ENCODE measurements at places on chromosomes 12 and 14.

DNA sequence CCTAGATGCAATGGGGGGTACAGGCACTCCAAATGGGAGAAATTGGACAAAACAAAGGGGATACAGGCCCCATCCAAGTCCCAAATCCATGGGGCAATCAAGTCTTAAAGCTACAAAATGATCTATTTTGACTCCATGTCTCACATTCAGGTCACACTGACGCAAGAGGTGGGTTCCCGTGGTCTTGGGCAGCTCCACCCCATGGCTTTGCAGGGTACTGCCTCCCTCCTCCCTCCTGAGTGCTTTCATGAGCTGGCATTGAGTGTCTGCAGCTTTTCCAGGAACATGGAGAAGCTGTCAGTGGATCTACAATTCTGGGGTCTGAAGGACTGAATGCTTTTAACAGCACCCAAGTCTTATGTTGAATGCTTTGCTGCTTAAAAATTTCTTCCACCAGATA lies 274.5 kb upstream of the LRIG3 start:
- DNase-seq = no peak

GRCh38 chr12:131923260-131923659 lies 5.8 kb upstream of the PUS1 start:
- no peak for DNase-seq

DNA sequence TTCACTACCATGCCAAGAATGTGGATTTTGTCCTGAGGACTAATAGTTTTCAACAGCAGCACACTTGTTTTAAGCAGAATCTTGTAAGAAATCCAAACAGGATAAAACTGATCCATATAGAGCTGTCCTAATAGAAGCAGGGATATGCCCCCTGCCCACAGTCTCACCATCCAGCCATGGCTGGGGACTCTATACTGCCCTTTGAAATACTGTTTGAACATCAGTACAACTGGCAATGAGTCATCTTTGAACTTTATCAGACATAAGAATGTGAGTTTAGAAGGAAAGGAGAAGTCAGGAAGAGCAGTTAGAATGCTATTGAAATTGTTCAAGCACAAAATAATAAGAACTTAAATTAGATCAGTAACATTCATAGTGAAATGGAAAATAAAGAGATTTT lies 3.8 kb upstream of the C12orf42 start:
- DNase-seq = no peak

GRCh38 chr12:130087222-130087621 lies 75.0 kb upstream of the FZD10 start:
- DNase-seq = no peak

DNA sequence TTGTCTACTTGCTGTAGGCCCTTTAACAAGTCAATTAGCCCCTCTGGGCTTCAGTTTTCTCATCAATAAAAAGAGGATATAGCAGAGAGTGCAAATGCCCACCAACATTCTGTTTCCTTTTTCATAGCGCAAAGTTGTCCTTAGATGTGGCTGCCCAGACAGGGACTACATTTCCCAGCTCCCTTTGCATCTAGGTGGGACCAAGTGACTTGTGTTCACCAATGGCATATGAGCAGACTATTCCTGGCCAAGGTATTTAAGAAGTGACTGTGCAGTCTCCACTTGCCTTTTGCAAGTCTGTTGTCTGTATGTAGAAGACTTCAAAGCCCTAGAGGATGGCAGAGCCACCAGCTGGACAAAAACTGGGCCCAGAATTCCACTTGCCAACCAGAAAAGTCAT lies 59.7 kb downstream of the DAO start:
- no peak for DNase-seq

DNA sequence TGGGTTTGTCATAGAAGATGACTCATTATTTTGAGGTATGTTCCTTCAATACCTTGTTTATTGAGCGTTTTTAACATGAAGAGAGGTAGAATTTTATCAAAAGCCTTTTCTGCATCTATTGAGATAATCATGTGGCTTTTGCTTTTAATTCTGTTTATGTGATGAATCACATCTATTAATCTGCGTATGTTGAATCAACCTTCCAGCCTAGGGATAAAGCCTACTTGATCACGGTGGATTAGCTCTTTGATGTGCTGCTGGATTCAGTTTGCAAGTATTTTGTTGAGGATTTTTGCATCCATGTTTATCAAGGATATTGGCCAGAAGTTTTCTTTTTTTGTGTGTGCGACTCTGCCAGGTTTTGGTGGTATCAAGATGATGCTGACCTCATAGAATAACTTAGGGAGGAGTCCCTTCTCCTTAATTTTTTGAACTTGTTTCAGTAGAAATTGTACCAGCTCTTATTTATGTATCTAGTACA lies 602.6 kb downstream of the SNAPC1 start:
- no peak for DNase-seq

- no peak for DNase-seq
Observed at GRCh38 chr14:61019537-61019936, 38.5 kb downstream of the SLC38A6 start.

DNA sequence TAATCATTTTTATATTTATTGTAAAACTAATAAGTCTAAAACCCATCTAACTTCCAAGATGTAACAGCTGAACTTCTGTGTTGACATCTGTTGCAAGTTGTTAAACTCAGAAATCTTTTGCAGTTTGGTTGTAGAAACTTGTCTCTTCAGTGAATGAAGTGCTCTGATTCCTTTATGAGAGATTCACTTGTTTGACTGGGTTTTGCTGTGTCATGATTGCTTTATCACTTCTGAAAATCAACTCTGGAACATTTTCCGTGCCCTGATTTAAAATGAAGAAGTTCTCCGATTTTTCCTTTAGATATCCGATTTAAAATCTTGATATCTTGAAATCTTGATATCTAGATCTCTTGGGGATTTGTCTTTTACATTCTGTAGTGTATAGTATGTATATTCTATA lies 65.1 kb downstream of the DIP2B start:
- no peak for DNase-seq

DNA sequence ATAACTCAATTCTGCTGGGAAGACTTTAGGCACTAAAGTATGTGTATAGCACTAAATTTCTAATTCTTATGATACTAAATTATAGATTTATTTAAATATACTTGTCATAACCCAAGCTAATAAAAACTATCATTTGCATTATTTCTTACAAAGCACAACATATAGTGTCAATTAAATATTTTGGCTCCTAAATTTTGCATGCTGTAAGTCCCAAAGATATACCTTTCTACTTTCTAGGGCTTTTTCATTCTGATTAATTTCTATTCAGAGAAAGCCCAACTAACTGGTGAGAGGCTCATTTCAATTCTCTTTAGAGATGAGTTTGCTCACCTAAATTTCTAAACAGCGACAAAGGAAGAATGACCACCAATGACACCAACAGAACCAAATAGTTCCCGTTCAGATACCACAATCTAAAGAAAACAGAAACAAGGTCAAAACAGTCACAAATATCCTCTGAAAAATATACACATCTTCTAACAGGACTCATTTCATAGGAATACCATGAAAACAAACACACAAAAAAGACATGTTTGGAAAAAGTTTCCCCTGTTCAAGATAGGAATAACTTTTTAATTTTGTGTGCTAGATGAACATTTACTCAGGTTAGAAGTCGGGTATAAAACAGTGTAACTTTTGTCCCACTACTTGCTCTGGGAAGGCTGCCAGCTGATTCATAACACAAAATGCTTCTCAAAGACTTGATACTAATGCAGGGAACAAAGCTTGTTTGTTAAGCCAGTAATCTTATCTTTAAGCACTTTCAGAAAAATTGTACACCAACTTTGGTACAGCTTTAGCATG lies 7.6 kb downstream of the SLC38A2 start:
- DNase-seq = no peak

DNA sequence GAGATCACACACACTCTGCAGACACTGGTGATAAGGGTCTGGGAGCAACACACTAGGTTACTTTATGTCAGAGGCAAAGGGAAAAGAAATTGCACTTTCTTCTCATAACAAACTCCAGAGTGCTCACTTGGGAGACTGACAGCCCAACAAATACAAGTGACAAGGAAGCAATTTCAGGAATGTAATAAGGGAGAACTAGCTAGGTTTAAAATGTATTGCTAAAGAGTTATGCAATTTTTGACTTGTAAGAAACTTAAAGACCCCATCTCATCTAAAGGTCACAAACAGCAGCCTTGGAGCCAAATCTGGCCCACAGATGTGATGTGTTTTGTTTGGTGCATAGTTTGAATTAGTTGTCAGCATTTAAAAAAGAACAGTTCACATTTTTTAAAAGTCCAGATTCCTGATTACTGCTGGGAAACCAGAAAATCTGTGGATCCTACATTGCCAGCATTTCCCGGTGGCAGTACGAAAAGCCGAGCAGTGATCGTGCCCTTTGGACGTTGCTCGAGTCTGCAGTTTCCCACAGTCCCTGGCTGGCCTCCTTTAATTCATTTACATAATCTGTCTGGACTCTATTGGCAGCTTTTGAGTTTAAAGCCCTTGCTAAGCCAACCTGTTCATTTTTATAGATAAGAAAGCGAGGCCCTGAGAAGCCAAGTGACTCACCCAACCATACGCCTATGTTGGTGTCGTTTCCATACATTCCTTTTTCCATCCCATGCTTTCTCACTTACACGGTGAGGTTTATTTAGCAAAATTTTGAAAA lies 42.0 kb upstream of the ETV6 start:
- DNase-seq = no peak

- DNase-seq = no peak
Observed at GRCh38 chr12:92743026-92743425, 40.2 kb downstream of the PLEKHG7 start.

- DNase-seq = no peak
Observed at GRCh38 chr14:91501951-91502930, 7.9 kb downstream of the PPP4R3A start.

DNA sequence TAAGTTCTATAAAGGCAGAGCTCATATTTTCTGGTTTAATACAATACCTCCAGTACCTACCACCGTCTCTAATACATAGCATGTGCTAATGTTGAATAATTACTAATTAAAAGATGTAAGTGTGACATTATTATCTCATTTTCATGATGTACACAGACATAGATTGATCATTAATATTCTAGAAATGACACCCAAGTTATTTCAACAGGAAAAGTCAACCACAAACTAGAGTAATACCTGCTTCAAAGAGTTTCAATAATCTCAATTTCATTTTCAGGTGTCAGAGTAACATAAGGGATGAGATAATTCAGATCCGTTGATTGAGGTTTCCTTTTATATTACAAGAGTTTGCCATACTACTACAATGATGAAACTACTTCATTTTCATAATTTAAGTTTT lies 388.9 kb downstream of the SOX5 start:
- DNase-seq = no peak

DNA sequence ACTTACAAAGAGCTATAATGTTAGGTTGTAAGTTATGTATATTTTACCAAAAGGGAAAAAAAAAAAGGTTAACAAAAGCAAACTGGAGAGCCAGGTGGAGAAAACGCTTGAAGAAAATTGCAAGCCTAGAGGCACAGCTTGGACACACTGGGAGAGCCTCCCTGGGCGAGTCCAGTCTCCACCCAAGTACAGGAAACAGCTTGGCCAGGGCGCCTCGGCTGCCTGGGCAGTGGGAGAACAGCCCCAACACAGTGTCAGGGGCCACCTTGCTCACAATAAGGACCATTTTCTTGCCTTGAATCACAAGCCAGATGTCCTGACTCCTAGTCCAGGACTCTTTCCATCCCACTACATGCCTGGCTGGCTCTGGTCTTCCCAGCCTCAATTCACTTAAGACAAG lies 33.3 kb downstream of the TTC7B start:
- no peak for DNase-seq

- DNase-seq = no peak
Observed at GRCh38 chr12:57012600-57013465, 3.5 kb downstream of the TAC3 start.

- no peak for DNase-seq
Observed at GRCh38 chr14:55387121-55387520, 24.5 kb downstream of the ATG14 start.

GRCh38 chr12:116259800-116260577 lies 17.5 kb downstream of the MED13L start:
- no peak for DNase-seq

DNA sequence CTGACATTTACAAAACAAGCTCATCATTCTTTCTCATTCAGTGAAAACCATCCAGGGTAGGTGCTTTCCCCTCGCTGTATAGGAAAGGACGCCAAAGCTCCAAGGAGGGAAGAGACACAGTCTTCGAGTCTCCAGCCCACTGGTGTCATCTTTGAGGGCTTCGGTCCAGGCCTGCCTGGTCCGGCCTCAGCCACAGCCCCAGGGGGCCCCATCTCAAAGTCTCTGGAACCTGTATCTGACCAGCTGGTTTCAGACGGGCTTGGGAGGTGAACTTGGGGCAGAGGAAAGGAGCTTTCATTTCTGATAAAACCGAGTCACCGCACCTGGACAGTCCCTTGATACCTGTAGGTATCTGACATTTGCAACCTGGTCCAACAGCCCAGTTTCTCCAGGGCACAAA lies 229.5 kb upstream of the RTL1 start:
- no peak for DNase-seq

GRCh38 chr12:83700838-83701237 lies 1014.1 kb downstream of the TMTC2 start:
- DNase-seq = no peak

DNA sequence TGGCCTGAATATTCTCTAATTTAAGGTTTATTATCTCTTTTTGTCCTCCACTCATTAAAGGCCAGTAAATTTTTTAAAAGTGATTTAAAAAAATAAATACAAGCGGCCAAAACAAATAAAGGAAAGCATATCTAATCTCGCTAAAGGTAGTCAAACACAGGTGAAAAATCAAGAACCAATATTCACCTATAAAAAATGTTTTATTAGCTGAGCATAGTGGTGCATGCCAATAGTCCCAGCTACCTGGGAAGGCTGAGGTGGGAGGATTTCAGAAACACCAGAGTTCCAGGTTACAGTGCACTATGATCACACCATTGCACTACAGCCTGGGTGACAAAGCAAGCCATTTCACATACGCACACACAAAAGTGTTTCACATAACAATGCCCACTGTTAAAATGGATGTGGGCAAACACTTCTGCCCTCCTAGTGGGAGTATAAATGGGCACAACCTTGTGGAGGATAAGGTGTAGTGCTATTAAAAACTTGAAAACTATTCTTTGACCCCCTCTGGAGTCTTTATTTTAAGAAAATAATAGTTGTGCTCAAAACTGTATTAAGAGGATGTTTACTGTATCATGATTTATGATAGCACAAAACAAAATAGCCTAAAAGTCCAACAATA lies 32.7 kb upstream of the NAP1L1 start:
- DNase-seq = no peak

GRCh38 chr12:54287261-54288157 lies 7.0 kb downstream of the HNRNPA1 start:
- no peak for DNase-seq

GRCh38 chr12:52086944-52087835 lies 7.7 kb downstream of the SMIM41 start:
- no peak for DNase-seq

GRCh38 chr14:38238332-38238731 lies 17.6 kb downstream of the CLEC14A start:
- DNase-seq = no peak

GRCh38 chr12:41497409-41497808 lies 309.3 kb downstream of the PDZRN4 start:
- no peak for DNase-seq

Data from hippocampal formation (tissue), 2 donors.